Activated CD8-positive, alpha-beta memory T cell treated with anti-CD3 and anti-CD28 coated beads, Interleukin-2, amount 50 U/mL, for 48 hours (primary cell): ENCODE measurements at places on chromosomes 11 and 22.
A peak's percentile ranks its signal among the peaks of the same experiment; 100 is the strongest.

- no peak for DNase-seq
These were observed 29.5 kb upstream of the MYH9 start for GRCh38 chr22:36417281-36417686.

- no peak for DNase-seq
These were observed 355.6 kb downstream of the METTL15 start for GRCh38 chr11:28463826-28464225.

GRCh38 chr11:67522844-67523555 lies at the start of gene CABP2:
Gene CABP2 (minus strand): TSS chr11:67523446. CDS start chr11:67523326, 120 bp downstream.
- DNase-seq: no peak

DNA sequence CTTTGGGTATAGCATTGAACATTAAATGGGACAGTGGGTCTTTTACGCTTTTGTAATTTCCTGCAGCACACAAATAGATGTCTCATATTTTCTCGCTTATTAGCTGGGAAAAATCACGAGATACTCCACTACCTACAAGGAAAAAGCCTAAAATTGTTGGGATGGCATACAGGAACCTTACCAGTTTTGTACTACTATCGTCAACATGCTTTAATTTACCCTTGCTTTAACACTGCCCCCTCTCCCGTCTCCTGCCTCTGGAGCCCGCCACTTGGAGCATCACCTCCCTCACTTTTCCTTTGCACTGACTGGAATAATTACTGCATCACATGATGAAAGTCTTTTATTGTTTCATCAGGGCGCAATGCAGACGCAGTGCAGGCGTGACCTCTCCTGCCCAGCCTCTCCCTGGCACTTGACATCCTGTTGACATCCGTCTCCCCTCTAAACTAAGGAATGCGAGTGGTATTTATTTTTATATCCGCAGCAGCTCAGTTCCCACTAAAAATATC lies 1.0 kb upstream of the FNBP4 start:
- peak; percentile 66 for DNase-seq

DNA sequence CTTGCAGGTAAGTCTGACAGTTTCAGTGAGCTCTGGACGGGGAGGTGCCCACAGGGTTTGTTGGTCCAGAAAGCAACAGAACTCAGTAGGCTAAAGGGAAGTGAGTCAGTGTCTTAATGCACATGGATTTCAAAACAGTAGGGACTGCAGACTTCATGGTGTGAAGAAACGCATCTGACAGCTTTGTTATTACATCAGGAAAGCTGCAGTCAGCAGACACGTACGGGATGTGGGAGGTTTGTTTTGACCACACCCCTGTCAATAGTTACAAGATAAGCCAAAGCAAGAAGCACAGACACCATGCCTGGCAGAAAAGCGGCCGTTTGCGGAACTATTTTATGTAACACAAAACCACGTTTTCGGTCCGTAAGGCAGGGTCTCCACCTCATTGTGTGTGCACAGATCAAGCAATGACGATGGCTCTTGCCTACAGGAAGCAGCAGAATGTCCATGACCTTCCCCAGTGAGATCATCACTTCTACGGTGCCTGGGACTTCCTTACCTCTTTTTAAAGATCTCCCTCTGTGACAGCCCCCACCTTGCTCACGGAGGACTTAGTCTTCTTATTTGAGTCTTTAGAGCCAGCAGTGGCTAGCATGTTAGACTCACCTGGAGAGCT lies 58.2 kb upstream of the FTH1 start:
- DNase-seq: peak; percentile 68

GRCh38 chr22:25564979-25565677 lies 653 bp downstream of the GRK3 start:
- DNase-seq: peak; percentile 72

DNA sequence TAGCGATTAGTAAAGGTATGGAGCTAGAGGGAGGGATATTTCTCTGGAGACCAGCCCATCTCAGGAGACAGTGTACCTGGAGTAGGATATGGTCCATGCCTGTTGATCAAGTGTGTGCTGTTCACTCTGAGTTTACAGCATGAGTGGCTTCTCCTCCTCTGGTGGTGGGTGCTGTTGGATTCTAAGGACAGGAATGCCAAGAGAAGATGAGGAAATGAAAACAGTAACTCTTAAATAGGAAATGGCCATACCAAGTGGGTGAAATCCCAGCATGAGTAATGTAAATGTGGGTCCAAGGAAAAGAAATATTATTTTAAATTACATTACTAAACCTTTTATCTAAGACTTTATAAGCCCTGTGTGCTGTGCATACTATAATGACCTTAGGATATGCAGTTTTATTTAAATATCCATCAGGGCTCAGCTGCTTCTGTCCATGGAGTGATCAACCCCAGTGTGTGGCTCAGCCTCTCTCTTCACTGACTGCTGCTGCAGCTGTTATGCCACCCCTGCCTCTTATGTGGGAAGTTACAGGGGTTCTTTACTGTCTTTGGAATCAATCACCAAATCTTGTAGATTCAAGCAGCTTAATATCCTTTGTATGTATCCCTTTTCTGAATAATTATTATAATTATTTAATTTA lies 54.3 kb downstream of the FAT3 start:
- no peak for DNase-seq

DNA sequence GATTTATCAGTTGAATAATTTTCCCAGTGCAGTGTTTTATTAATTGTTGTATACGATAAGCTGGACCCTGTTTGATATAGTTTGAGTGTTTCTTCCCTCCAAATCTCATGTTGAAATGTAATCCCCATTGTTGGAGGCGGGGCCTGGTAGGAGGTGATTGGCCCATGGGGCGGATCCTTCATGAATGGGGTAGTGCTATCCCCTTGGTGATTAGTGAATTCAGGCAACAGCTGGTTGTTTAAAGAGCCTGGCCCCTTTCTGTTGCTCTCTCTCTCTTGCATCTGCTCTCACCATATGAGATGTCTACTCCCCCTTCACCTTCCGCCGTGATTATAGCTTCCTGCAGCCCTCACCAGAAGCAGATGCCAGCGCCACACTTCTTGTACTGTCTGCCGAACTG lies 1.5 kb downstream of the OR5A1 start:
- DNase-seq: no peak

GRCh38 chr11:97019754-97020153 lies 629.9 kb downstream of the JRKL start:
- no peak for DNase-seq

- DNase-seq: no peak
These were observed 94.5 kb downstream of the RPS6KA4 start for GRCh38 chr11:64453466-64453865.
